ENCODE measurements at places on chromosomes 1 and 21. TPM values are rescaled to one million over a fixed set of nuclear protein-coding genes. Genes with fewer than 3 reads are reported as not detected.

GRCh38 chr1:172266528-172267174 is 153.8 kb upstream of the C1orf105 start:
- H3K36me3 ChIP-seq = no peaks in the 10 kb centered on the region
- H3K27ac ChIP-seq = no peak overlapping the region
- no peak overlapping the region for H3K4me3 ChIP-seq
- no peak for DNase-seq

DNA sequence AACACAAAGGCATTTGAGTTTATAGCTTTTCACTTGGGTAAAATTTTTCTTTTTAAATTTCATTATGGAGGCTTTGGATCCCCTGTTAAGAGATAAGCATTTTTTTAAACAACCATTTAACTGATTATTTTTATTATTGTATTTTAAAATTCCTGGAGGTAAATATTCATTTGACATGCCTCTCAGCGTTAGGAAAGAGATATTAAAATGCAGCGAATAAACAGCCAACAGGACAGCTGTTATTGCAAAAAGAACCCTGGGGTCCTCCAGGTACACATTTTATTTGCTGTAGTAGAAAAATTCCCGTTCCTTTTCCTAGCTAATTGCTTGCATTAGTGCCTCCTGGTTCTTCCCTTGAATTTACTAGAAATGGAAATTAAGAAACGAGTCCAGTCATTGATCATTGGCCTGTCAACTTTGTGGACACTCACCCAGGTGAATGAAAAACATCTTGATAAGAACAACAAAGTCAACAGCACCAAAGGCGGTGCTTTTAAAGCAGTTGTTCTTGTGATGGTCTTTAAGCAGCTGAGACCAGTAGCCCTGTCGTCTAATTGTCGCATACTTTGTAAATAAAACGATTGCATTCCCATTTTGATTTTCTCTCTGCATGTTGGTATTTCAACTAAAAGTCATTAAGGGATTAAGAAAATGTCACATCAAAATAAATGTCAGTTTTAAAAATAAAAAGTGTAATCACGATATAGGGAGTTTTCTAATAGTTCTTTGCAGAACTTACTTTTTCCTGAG is 282.4 kb downstream of the GRIK1 start:
- peaks cover 5% of the 10 kb centered on the region for H3K36me3 ChIP-seq
- H3K4me3 ChIP-seq = no peak overlapping the region
- no peaks in the 10 kb centered on the region for H3K27me3 ChIP-seq

DNA sequence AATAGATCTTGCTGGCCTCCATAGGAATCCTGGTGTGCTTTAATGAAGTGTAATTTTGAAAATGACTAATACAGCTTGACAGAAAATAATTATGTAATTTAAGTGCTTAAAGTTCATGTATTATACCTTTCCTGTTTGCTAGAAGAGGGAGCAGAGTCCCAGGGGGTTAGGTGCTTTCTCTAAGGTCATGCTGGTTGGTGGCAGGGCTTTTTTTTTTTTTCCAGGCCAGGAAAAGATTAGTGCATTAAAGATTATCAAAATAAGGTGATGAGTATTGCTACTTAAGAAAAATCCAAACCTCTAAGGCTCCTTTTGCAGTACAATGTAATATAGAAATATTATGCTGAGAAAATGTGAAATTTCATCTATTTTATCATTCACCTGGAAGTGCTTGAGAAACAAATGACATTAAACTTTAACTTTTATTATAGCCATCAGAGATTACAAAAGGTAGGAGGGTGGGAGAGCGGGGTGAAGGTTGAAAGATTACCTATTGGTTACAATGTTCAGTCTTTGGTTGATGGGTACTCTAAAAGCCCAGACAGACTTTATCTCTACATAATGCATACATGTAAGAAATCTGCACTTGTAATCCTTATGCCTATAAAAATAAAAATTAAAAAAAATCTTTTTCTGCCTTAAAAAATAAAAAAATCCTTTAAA is 110.8 kb downstream of the RABGAP1L start:
- no peak for DNase-seq
- no peaks in the 10 kb centered on the region for H3K4me1 ChIP-seq

GRCh38 chr1:81547912-81548303 is 252.8 kb upstream of the ADGRL2 start:
- peak overlapping the region; percentile 98 for H3K27ac ChIP-seq
- no peaks in the 10 kb centered on the region for H3K36me3 ChIP-seq
- DNase-seq = no peak
- no peaks in the 10 kb centered on the region for H3K27me3 ChIP-seq

Gene PRELP
- total RNA-seq = 0.18 TPM

Gene FCRL6
- total RNA-seq = not detected

Gene S100A7
- not detected for total RNA-seq

- no peak for DNase-seq
- no peaks in the 10 kb centered on the region for H3K36me3 ChIP-seq
- peaks cover 39% of the 10 kb centered on the region for H3K27me3 ChIP-seq
Measured at GRCh38 chr1:47521034-47521881, 83.4 kb downstream of the FOXD2 start.

Gene PPFIA4
- 24.9 TPM for total RNA-seq

Gene ITGB2
- 1.5 TPM for total RNA-seq

Gene FLG2
- total RNA-seq = not detected

GRCh38 chr1:46903481-46903880 is 37.8 kb downstream of the CYP4A11 start:
- H3K4me1 ChIP-seq = 0 out of 2 replicates have a peak, but pooled peaks cover 3% of the 10 kb centered on the region
- no peak for DNase-seq
- H3K36me3 ChIP-seq = peaks cover 41% of the 10 kb centered on the region
- no peak overlapping the region for H3K27ac ChIP-seq

DNA sequence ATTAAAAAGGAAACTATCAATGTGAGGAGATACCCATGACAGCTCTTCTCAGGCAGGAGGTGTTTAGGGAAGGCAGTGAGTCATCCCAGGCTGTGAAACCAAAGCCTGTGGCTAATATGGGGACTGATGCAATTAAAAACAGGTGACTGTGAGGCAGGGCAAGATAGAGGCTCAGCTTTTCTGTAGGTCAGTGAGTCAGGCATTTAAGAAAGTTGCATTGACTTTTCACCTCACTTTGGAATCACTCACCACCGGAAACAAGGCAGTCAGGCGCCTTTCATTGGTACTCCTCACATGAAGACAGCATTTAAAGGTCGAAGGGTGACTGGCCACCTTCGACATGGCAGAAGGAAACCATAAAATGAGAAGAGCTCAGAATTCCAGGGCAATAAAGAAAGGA is 54.5 kb downstream of the PAPPA2 start:
- no peaks in the 10 kb centered on the region for H3K27me3 ChIP-seq
- no peak overlapping the region for H3K4me3 ChIP-seq
- no peaks in the 10 kb centered on the region for H3K36me3 ChIP-seq
- H3K4me1 ChIP-seq = peaks cover 3% of the 10 kb centered on the region
- H3K27ac ChIP-seq = peak overlapping the region; percentile 10

GRCh38 chr1:1889847-1890505 is 911 bp downstream of the GNB1 start:
- peak overlapping the region; percentile 81 for H3K4me3 ChIP-seq
- no peak for DNase-seq
- peaks cover 46% of the 10 kb centered on the region for H3K4me1 ChIP-seq
- no peaks in the 10 kb centered on the region for H3K27me3 ChIP-seq

Gene DMRTB1
- 0.17 TPM for total RNA-seq

DNA sequence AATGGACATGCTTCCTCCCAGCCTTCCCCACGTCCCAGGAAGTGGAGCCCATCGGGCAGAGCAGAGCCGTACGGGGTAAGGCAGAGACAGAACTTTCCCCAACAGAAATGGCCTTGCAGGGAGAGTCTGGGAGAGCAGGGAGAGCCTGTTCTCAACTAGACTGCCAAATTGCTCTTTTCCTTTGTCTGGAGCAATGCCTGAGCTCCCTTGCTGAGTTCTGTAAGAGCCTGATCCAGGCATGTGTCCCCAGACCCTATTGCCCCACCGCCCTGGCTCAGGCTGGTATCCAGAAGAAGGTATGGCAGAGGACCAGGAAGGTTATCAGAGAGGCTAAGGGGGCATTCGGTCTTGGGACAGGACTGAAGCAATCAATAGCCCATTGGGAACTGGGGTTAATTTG is 79.9 kb downstream of the TMEM53 start:
- H3K4me1 ChIP-seq = peaks cover 29% of the 10 kb centered on the region
- no peak for DNase-seq
- H3K27ac ChIP-seq = no peak overlapping the region
- H3K27me3 ChIP-seq = peaks cover 2% of the 10 kb centered on the region
- no peak overlapping the region for H3K4me3 ChIP-seq

DNA sequence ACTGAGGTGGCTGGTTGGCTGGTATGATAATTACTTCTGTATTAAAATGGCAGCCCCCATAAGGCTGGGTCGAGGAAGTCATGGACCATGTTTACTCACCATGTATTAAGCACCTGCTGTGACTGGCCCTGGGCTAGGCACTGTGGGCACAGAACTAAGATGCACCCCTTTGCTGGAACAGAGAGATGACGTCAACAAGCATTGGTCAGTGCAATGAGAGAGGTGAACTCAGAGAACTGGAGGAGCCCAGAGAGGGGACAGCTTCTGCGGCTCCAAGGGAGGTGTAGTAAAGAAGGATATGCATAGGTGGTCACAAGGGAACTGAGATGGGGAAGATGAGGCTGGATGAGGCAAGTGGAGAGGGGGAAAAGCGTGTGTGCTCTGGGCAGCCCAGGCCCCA is 88.7 kb downstream of the KAZN start:
- no peak overlapping the region for H3K4me3 ChIP-seq
- H3K27me3 ChIP-seq = no peaks in the 10 kb centered on the region
- no peak overlapping the region for H3K27ac ChIP-seq
- H3K36me3 ChIP-seq = peaks cover 3% of the 10 kb centered on the region
- no peak for DNase-seq

Gene SPATA6
- total RNA-seq = 17.7 TPM

DNA sequence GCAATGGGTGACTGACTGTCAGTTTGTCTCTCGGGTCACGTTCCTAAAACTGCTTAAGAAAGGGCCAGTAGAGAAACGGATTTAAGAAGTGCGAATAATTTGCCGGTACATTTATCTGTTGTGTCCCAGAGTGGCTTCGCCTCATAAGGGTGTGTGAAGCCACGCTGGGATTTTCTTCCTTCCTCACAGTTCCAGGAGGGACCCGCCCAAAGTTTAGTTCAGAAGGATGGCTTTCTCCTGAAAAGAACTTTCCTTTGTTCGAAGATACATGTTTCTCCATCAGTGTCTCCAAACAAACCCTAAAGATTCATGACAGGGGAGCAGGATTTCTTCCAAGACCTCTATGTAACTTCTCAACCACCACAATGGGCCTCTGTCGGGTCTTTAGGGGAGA is 49.8 kb downstream of the ADAMTS1 start:
- no peak overlapping the region for H3K27ac ChIP-seq
- H3K27me3 ChIP-seq = no peaks in the 10 kb centered on the region
- H3K36me3 ChIP-seq = peaks cover 6% of the 10 kb centered on the region

GRCh38 chr1:235628316-235629005 is 21.1 kb downstream of the GNG4 start:
- no peak for DNase-seq
- H3K4me1 ChIP-seq = peaks cover 79% of the 10 kb centered on the region
- H3K36me3 ChIP-seq = no peaks in the 10 kb centered on the region

- peaks cover 3% of the 10 kb centered on the region for H3K27me3 ChIP-seq
- no peak overlapping the region for H3K27ac ChIP-seq
- no peaks in the 10 kb centered on the region for H3K36me3 ChIP-seq
- DNase-seq = no peak
- no peak overlapping the region for H3K4me3 ChIP-seq
Measured at GRCh38 chr1:59110271-59110670, 186.6 kb upstream of the FGGY start.

DNA sequence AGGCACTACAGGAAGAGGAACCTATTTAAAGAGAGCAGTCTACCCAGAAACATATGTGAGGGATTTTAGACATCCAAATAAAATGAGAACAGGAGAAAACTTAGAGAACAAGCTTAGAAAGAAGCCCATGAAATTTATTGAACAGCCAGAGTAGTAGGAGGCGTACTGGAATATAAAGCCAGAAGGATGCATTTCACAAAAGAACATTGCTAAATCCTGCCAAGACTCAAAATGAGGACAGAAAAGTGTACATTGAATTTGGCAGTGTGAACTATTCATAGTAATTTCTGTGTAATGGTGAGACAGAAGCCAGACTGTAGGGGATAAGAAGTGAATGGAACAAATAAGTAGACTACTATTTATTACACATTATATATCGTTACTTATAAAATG is 22.5 kb downstream of the CEPT1 start:
- peaks cover 5% of the 10 kb centered on the region for H3K36me3 ChIP-seq
- H3K27ac ChIP-seq = peak overlapping the region; percentile 25
- no peak overlapping the region for H3K4me3 ChIP-seq
- no peaks in the 10 kb centered on the region for H3K27me3 ChIP-seq
- no peak for DNase-seq

DNA sequence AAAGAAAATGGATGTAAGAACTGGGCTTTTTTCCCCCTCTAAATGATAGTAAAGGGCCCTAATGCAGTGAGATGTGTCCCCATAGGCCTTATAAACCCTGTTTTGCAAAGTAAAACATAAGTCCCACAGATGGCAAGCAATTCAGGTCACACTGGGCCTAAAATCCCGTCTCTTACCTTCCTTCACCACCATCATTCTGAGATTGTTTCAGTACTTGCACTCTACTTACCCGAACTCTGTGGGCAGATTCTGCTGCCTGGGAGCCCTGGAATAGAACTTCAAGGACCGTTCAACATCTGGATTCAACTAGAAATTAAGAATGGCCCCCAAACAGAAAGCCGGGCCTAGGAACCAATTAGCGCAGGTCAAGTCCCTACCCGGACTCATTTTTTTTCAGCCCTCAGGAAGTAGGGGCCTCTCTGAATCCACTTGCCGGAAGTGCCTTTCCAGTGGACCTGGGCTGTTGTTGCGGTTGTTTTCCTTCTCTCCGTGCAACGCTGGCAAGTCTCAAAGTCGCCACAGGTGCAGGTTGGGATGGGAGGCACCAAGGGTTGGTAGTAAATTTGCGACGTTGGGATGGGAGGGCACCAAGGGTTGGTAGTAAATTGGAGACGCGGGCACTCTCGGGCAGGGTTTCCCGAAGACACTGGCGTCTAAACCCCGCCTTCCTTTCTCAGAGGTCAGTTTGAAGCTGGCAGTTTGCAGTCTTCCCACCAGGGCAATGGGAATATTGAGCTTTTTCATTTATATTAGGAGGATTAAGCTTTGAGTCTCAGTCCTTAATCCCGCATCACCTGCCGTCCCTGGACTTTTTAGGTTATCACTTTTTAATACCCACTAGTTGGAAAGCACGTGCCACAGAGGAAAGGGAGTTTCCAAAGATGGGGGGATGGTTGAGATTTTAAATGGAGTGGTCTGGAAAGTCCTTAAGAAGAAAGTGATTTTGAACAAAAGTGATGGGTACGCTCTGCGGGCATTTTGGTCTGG is at the start of gene TMEM69:
Gene TMEM69, plus strand, starts transcription at position 428 of the 987 bp plus-strand sequence. CDS start 2,888 bp downstream, outside the sequence.
- peak within 1 kb of the TSS; percentile 99 for H3K27ac ChIP-seq
- peak within 1 kb of the TSS; percentile 98 for H3K4me3 ChIP-seq
- DNase-seq = peak; percentile 72
- peaks cover 14% of the 10 kb centered on the region for H3K4me1 ChIP-seq
- H3K27me3 ChIP-seq = no peaks in the 10 kb centered on the region

Data from WTC11 (cell line).